GOT3 (cell line): ENCODE measurements at places on chromosomes 7 and 10.

- DNase-seq = no peak
These were observed 21.1 kb upstream of the AUTS2 start for GRCh38 chr7:69577221-69577620.

GRCh38 chr10:37263304-37263703, 137.9 kb downstream of the ANKRD30A start:
- DNase-seq = no peak

DNA sequence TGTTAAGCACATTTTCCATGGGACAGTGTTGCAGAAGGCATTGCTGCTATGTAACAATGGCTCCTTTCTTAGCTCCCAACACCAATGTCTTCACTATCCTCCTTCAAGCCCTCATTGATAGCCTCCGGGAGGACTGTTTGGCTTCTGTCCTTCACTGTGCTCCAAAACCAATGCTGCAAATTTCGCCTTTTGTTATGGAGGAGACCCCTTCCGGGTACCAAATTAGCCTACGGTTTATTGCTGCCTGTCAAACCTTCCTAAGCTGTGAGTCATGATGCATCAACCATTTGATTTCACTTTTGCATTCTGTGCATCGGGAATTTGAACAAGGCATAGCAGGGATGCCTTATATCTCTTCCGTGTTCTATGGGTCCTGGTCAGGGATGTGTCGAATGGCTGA, 432.9 kb downstream of the GATA3 start:
- no peak for DNase-seq

GRCh38 chr10:72525689-72526088, 100.2 kb downstream of the MICU1 start:
- DNase-seq = no peak

DNA sequence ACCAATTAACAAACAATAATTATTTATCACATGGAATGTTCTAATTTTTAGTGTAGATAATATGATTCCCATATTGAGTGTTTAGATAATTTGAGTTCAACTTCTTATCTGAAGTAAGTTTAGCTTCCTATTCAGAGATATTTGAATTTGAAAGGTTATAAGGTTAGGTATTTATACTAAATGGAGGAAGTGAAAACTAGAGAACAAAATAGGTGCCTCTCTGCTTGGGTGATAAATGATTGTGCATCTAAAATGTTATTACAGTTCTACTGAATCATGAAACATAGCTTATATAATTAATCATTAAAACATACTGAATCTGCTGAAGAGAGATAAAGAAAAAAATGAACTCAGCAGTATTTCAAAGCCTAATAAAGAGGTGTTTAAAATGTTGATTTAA, 1174.3 kb downstream of the XPNPEP1 start:
- no peak for DNase-seq

- DNase-seq = no peak
These were observed 226.9 kb downstream of the GLRX3 start for GRCh38 chr10:130363051-130363450.
